Endothelial cell (in vitro differentiated cells): ENCODE measurements at places on chromosomes 5 and 9.
A peak's percentile ranks its signal among the peaks of the same experiment; 100 is the strongest.

DNA sequence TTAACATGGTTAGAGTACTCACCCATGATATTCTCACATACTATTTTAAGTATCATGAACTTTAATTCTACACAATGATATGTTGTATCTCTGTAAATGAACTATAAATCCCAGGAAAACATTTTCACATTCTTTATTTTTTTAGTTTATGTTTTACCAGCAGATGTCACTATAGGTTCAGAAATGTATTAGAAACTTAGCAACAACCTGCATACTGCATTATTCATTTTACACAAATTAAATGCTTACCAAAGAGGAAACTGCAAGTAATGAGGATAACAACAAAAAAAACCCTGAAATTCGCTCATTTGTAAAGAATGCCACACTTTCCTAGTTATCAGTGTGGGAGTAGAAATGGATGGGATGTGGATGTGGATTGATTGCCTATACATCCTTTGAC, 217.5 kb upstream of the OTULINL start:
- DNase-seq = no peak
- H3K4me1 ChIP-seq = peaks cover 39% of the 10 kb centered on the region
- no peak overlapping the region for H3K27ac ChIP-seq
- H3K27me3 ChIP-seq = peaks cover 11% of the 10 kb centered on the region

GRCh38 chr9:132669319-132669697, 475 bp downstream of the DDX31 start:
- H3K4me3 ChIP-seq = peak overlapping the region; percentile 91
- peak overlapping the region; percentile 81 for H3K27ac ChIP-seq
- DNase-seq = no peak
- H3K36me3 ChIP-seq = peaks cover 5% of the 10 kb centered on the region
- H3K27me3 ChIP-seq = peaks cover 8% of the 10 kb centered on the region

DNA sequence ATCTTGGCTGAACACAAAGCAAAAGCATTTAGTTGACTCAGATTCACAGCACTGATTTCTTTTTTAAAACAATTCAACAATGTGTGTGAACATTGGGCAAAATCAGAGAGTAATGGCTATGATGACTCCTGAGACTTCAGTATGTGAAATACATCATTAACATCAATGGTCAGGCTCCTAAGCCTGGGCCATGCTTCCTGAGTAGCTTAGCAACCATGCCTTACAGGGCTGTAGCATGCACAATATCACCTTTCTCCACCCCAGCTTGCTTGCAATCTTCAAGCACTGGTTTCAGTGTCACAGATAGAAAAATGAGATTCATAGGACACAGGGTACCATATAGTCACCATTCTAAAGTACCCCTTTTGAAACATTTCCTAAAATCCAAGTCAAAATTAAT, 41.3 kb downstream of the MACROH2A1 start:
- no peak overlapping the region for H3K27ac ChIP-seq
- peaks cover 2% of the 10 kb centered on the region for H3K27me3 ChIP-seq
- no peaks in the 10 kb centered on the region for H3K4me1 ChIP-seq

GRCh38 chr5:11547730-11548129, 356.5 kb downstream of the CTNND2 start:
- DNase-seq = no peak
- H3K4me3 ChIP-seq = no peak overlapping the region
- H3K27ac ChIP-seq = no peak overlapping the region
- H3K27me3 ChIP-seq = no peaks in the 10 kb centered on the region
- H3K36me3 ChIP-seq = no peaks in the 10 kb centered on the region

GRCh38 chr5:107696498-107696897, 25.8 kb upstream of the EFNA5 start:
- no peak overlapping the region for H3K4me3 ChIP-seq
- H3K27me3 ChIP-seq = peaks cover 1% of the 10 kb centered on the region
- no peaks in the 10 kb centered on the region for H3K36me3 ChIP-seq
- no peak overlapping the region for H3K27ac ChIP-seq
- no peak for DNase-seq
- no peaks in the 10 kb centered on the region for H3K4me1 ChIP-seq

DNA sequence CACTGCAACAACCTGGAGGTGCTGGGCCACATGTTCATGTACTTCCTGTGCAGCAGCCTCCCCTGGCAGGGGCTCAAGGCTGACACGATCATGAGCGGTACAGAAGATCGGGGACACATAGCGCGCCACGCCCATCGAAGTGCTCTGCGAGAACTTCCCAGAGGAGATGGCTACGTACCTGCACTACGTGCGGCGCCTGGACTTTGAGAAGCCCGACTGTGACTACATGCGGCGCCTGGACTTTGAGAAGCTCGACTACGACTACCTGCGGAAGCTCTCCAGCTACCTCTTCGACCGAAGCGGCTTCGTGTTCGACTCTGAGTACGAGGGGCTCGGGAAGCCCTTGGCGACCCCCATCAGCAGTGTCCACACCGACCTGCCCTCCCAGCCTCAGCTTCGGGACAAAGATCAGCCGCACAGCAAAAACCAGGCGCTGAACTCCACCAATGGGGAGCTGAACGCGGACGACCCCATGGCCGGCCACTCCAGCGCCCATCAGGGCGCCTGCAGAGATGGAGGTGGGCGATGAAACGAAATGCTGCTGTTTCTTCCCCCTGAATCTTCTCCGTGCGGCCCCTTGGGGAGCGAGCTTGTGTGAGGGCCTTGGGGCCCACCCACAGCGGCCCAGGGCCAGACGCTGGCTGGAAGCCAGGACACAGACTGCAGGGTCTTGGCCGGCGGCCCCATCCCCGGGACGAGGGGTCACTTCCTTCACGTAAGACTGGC, 56.5 kb downstream of the JAK2 start:
- no peaks in the 10 kb centered on the region for H3K27me3 ChIP-seq
- peaks cover 14% of the 10 kb centered on the region for H3K36me3 ChIP-seq
- no peak overlapping the region for H3K4me3 ChIP-seq
- no peak for DNase-seq
- no peaks in the 10 kb centered on the region for H3K4me1 ChIP-seq

- H3K4me1 ChIP-seq = peaks cover 13% of the 10 kb centered on the region
- DNase-seq = peak; percentile 38
- H3K4me3 ChIP-seq = no peak overlapping the region
- no peaks in the 10 kb centered on the region for H3K27me3 ChIP-seq
- H3K27ac ChIP-seq = no peak overlapping the region
Measured at GRCh38 chr9:101601904-101602765, 7.4 kb upstream of the PPP3R2 start.

- no peak for DNase-seq
- H3K36me3 ChIP-seq = no peaks in the 10 kb centered on the region
- H3K27ac ChIP-seq = no peak overlapping the region
- no peaks in the 10 kb centered on the region for H3K4me1 ChIP-seq
- H3K4me3 ChIP-seq = no peak overlapping the region
- peaks cover 2% of the 10 kb centered on the region for H3K27me3 ChIP-seq
Measured at GRCh38 chr9:75531588-75531987, 358.9 kb upstream of the PCSK5 start.

DNA sequence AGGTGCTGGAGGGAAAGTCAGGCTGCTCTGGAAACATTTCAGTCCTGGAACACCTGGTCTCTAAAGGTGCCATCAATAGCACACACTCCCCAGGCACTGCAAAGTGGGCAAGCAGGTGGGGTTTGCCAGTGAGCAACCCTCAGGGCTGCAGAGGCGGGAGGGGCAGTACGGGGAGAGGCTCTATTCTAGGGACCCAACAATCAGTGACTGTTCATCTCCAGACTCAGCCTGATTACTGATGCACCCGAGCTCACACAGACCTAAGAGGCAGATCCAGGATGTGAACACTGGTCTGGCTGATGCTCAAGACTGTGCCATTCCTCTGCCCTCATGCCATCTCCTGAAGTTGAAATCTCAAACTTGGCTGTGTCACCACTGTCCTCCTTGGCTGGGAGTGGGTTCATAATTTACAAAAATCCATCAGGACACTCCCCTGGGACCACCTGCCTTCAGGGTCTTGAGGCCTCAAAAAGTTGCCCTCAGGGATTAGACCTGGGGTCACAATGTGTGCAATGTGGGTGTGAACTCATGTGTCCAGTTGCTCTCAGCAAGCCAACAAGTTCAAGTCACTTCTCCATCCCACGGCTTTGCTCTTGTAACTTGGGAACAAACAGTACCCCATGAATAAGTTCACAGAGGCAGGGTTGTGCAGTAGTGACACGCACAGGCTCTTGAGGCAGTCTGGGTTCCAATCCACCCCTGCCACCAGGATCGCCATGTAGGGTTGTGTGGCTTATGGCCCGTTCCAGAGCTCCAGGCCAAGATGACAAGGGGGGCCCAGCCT, 19.9 kb upstream of the KCNMB1 start:
- H3K27me3 ChIP-seq = peaks cover 3% of the 10 kb centered on the region
- no peaks in the 10 kb centered on the region for H3K36me3 ChIP-seq
- H3K27ac ChIP-seq = no peak overlapping the region
- DNase-seq = no peak

- H3K4me1 ChIP-seq = peaks cover 43% of the 10 kb centered on the region
- peak overlapping the region; percentile 98 for H3K27ac ChIP-seq
- H3K36me3 ChIP-seq = peaks cover 10% of the 10 kb centered on the region
Measured at GRCh38 chr5:150080696-150081435, 5.5 kb downstream of the CSF1R start.

GRCh38 chr9:119802621-119803020, 433.4 kb upstream of the BRINP1 start:
- H3K27me3 ChIP-seq = no peaks in the 10 kb centered on the region
- no peaks in the 10 kb centered on the region for H3K4me1 ChIP-seq
- H3K27ac ChIP-seq = no peak overlapping the region
- no peaks in the 10 kb centered on the region for H3K36me3 ChIP-seq
- H3K4me3 ChIP-seq = no peak overlapping the region
- DNase-seq = no peak

DNA sequence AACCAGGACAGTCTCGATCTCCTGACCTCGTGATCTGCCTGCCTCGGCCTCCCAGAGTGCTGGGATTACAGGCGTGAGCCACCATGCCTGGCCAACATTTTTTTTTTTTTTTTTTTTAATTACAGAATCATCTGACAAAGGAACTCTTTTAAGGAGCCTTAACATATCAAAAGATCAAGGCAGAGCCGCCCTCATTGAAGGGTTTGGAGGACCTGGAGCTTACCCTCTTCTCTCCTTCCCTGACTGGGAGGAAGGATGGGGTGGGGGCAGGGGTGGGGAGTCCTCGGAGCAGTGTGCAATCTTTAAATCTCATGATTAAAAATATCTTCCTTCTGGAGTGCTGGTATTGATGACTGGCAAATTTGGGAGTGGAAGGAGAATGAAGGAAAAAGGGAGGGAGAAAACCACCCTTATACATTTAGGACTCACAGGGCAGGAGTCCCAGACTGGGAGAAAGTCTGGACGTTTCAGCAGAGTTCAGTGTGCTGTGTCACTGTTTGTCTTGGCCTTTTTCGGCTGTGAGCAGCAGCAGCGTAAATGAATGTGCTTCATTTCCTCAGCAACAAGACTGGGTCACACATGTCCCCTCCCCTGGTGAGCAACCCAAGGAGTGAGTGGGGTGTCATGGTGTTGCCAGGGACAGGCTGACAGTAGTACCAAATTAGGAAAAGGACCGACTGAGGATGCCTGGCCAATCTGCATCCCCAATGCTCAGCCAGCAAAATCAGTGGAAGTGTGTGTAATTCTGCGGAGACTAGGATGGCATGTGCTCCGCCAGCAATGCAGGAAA, 115.3 kb upstream of the BNC2 start:
- peak overlapping the region; percentile 41 for H3K27ac ChIP-seq
- H3K4me3 ChIP-seq = no peak overlapping the region
- H3K27me3 ChIP-seq = no peaks in the 10 kb centered on the region

DNA sequence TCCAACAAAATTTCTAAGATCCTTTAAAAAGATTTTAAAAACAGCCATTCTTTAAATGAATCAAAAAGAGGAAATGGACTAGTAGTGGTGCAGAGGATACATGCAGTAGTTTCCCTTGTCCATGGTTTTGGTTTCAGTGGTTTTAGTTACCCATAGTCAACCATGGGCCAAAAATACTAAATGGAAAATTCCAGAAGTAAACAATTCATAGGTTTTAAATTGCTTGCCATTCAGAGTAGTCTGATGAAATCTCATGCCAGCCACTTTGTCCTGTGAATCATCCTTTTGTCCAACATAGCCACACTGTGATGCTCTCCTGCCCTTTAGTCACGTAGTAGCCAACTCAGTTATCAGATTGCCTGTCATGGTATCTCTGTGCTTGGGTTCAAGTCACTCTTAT, 286.1 kb downstream of the ANXA1 start:
- no peak overlapping the region for H3K27ac ChIP-seq
- no peaks in the 10 kb centered on the region for H3K27me3 ChIP-seq
- no peaks in the 10 kb centered on the region for H3K36me3 ChIP-seq
- no peak overlapping the region for H3K4me3 ChIP-seq
- no peaks in the 10 kb centered on the region for H3K4me1 ChIP-seq
- DNase-seq = no peak

- DNase-seq = no peak
- no peak overlapping the region for H3K27ac ChIP-seq
- peaks cover 12% of the 10 kb centered on the region for H3K4me1 ChIP-seq
- H3K36me3 ChIP-seq = no peaks in the 10 kb centered on the region
- H3K4me3 ChIP-seq = no peak overlapping the region
Measured at GRCh38 chr9:131999692-132000551, 79.7 kb downstream of the MED27 start.

DNA sequence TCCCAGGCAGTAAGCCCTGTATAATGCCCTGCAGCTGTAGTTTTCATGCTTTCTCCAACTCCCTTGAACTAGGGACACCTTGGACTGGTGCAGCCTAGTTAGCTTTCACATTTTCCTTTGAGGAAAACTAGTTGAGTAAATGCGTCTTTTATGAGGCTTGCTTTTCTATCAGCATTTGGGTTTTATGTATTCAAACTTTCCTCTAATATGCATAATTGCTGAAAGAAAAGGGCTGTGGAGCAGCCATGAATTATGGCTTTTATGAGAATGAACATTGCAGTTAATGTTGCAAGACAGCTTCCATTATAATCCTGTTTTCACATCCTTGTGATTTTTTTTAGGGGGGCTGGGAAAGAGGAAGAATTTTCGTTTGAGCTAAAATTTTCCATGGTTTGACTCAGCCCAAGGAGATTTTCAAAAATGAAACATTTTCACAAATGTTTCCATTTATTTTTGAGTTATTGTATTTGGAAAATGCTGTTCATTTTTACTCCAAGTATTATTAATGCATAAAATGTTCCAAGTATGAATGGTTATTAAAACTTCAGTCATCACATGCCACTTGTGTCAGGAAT, 57.9 kb upstream of the PPP3R2 start:
- no peak for DNase-seq
- H3K4me3 ChIP-seq = no peak overlapping the region
- H3K27ac ChIP-seq = no peak overlapping the region
- no peaks in the 10 kb centered on the region for H3K27me3 ChIP-seq
- H3K36me3 ChIP-seq = peaks cover 3% of the 10 kb centered on the region
- H3K4me1 ChIP-seq = no peaks in the 10 kb centered on the region

GRCh38 chr5:77960863-77961396, 184.8 kb upstream of the TBCA start:
- H3K27me3 ChIP-seq = peaks cover 2% of the 10 kb centered on the region
- no peak for DNase-seq
- H3K4me3 ChIP-seq = no peak overlapping the region
